ENCODE measurements at places on chromosomes 3 and 15.

DNA sequence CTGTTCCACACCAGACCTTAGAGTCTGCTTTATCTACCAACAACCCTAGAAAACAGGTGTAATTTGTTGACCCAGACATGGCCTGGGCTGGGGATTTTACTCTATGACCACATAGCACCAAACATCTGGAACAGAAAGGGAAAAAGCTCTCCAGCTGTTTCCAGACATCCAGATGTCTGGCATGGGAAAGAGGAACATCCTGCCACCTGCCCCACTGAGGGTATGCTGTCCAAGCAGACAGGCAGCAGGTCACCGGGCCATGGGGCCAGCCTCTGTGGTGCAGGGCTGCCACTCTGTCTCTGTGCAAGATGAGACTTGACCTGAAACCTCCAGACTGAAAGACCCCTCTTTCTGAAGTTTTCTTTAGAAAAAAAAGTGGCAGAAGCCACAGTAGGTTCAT is 359.3 kb upstream of the ICE2 start:
- DNase-seq: no peak

GRCh38 chr3:87733671-87734367 is 325.0 kb downstream of the CGGBP1 start:
- DNase-seq: no peak

GRCh38 chr3:46365041-46365440 is 5.7 kb upstream of the CCR5 start:
- DNase-seq: no peak

GRCh38 chr3:2261747-2262146 is 163.1 kb downstream of the CNTN4 start:
- no peak for DNase-seq

DNA sequence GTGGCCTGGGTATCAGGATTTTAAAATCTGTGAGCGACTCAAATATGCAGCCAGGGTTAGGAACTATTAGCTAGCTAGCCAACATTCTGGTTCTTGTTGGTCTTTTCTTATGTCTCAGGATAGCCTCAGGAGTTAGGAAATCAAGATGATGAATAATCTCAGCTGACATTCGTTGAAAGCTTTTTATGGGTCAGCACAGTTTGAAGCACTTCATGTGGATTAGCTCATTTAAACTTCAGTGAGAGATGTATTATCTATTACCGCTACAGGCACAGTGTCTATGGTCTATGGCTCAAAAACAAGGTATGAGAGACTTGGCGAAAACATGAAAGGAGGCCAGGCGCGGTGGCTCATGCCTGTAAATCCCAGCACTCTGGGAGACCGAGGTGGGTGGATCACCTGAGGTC is 187.5 kb upstream of the THRB start:
- no peak for DNase-seq

GRCh38 chr3:9582332-9582731 is 28.7 kb upstream of the LHFPL4 start:
- DNase-seq: no peak

- no peak for DNase-seq
Measured at GRCh38 chr15:82798531-82799166, 7.2 kb downstream of the FSD2 start.

DNA sequence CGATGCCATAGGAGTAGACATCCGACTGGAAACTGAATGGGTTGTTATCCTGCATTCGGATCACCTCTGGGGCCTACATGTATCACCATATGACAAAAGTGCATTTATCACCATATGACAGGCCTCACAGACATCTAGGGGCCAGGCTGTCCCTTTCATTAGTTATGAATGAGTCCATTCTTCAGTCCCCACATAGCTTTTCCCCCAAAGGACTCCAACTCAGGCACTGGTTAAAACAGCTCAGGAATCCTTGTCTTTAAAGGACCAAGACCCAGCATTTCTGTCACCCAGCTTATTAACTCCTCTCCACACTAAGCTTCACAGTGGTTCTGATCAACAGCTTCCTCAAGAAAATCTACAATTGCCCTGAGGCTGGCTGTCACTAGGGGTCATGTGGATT is 28.3 kb downstream of the MKRN2 start:
- no peak for DNase-seq

DNA sequence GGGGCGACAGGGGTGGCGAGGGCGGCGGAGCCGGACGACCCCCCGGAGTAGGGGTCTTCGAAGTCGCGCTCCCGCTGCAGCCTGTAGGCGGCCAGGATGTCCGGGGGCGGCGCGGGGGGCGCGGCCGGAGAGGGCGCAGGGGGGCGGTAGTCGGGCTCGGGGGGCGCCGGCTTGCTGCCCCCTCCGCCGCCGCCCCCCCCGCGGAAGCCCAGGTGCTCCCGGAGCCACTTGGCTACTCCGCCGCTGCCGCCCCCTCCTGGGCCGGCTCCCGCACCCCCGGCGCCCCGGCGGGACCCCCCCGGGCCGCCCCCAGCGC is 230 bp downstream of the SHF start:
- no peak for DNase-seq

DNA sequence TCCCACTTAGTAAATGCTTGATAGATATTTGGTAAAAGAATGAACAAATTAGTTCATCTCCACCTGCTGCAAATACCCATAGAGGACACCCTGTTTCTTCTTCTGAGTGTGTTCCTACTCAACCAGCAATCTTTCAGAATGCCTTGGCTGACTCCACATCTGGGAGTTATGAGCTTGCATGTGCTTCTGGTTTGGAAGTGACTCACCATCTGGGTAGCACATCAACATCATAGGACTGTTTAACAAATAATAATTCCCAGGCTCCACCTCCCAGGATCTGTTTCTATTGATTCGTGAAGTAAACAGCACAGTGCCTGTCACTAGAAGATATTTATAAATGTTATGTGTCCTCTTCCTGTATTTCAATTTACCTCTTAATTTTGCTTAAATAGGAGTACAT is 580.1 kb downstream of the ROBO2 start:
- no peak for DNase-seq

DNA sequence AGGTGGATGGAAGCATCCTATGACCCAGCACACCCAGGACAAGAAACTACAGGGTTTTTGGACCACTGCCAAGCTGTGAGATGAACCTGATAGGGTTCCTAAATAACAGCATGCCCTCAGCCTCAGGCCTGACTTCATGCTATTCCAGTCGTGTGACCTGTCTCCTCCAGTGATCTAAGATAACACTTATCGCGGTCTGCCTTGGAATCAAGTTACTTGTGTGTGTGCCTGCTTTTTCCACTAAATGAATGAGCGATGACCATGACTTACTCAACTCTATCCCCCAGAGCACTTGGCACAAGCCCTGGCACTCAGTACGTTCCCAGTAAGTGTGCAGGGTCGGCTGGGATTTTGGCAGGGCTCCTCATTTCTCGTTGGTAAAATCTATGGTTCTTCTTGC is 172.7 kb upstream of the TP63 start:
- no peak for DNase-seq

DNA sequence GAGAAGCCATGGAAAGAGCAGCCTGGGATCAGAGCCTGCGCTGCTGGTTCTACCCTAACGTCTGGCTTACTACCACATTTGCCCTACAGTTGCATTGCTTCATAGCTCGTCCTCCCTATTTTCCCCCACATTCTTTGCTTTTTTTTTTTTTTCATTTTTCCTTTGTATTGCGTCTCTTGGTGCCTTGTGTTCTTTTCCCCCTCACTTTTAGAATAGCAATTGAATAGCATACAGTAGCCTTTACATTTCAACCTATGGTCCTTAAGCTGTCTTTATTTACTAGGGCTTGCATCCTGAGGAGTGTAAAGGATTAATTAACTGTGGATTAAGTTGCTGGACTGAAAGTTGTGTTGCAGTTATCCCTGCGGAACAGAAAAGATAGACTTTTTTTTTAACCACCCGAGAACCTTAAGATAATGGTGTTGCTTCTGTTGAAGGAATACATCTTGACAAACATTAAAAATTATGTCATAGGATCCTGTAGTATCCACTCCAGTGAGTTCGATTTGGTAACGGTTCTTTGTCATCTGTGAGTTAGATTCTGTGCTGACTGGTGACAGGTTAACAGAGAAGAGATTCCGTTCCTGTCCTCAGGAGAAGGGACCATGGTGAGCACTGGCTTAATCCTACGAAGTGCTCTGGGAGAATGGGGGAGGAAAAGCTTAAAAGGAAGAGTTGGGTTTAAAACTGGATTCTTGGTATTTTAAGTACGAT is 417.4 kb upstream of the NAALADL2 start:
- DNase-seq: no peak

GRCh38 chr15:74050556-74051234 is 31.7 kb downstream of the GOLGA6A start:
- no peak for DNase-seq

DNA sequence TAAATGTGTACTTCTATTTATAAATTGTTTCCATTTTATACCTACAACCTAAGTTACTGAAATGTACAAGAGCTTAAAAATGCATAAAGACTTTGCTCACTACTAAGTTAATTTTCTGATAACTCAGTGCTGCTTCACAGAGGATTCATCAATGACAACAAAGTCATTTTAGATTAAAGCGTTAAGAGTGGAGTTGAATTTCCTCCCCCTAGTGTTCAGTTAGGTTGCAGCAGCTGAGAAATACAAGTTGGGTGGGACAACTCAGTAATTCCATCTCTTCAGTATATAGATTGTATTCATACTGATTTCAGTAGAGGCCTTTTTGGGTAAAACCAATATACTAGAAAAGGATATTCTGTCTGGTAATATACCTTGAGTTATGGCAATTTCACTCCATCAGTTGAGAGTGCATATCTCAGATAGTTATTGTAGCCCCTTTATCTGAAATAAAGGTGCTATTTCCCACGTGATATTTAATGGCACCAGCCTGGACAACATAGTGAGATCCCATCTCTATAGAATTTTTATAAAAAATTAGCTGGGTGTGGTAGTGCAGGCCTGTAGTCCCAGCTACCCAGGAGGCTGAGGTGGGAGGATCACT is 6.9 kb upstream of the RPL35A start:
- DNase-seq: no peak

- DNase-seq: peak; percentile 65
Measured at GRCh38 chr15:79431636-79432344, at the start of gene MINAR1. Gene MINAR1 (plus strand): TSS chr15:79432336. CDS start chr15:79456148, 23,812 bp downstream.

- no peak for DNase-seq
Measured at GRCh38 chr15:53226559-53226958, 436.4 kb upstream of the ONECUT1 start.

- DNase-seq: no peak
Measured at GRCh38 chr3:112010636-112011035, 11.9 kb downstream of the TAGLN3 start.

DNA sequence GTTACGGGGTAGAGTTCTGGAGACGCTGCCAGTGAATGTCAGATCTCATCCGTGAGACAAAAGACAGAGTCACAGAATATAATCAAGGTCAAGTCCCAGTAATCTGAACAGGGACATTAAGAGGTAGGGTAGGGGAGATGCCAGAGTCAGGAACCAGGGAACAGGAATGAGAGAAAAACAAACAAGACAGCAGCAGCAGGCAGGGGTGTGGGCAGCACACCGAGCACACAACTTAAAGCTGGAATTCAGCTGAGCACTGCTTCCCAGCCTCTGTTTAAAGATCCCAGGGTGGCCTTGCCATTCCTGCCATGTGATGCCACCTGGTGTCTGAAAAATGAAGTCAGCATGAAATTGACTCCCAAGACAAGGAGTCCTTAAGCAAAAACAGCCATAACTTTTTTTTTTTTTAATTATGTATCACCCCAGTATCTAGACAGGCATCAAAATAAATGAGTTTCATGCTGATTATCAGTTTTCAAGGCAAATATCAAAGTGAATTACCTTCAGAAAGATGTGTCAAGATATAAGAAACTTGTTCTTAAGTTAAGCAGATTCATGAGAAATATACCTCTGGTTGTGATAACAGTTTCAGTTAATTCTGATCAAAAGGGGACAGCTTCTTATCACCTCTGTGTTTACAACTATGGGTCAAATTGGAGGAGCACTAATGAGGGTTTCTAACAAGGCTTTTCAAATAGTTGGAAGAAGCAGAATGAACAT is 203.7 kb downstream of the SLC9A9 start:
- DNase-seq: peak; percentile 53

- no peak for DNase-seq
Measured at GRCh38 chr3:150000641-150001040, 29.9 kb upstream of the PFN2 start.

GRCh38 chr15:78938658-78939488 is 6.0 kb downstream of the CTSH start:
- no peak for DNase-seq

DNA sequence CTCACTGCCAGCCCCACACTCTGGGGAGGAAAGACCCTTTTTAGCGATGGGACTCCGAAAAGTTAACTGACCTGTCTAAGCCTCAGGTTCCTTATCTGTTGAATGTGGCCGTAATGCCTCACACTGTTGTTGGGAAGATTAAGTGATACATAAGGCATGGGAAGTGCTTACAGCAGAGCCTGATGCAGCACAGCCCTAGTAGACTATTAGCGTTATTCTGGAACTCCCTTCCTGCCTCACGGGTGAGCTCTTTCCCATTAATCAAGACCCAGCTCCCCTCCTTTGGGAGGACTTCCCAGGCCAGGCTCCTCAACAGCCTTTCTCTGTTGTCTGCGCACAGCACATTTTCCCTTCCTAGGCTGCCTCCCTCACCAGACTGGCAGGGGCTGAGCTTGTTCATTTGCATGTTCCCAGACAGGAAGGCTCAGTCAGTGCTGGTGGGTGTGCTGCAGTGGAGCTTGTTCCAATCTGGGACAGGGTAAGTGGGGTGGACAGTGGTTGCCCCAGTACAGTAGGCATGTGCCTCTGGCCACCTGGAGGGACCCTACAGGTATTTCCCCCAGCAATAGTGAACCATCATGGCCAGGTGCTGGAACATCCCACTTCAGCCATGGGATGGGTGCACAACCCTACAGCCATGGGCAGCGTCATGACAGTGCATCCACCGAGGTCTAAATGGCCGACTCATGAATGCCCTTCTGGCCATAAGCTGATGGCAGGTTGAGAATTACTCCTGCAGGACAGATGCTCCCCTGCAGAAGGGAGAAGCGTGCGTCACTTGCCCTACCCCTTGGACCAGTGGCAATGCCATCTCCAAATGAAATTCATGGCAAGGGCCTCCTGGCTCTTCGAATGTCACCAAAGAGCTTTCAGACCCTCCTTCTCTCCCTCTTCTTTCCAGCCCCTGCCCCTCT is 5.8 kb upstream of the PSTPIP1 start:
- DNase-seq: no peak

DNA sequence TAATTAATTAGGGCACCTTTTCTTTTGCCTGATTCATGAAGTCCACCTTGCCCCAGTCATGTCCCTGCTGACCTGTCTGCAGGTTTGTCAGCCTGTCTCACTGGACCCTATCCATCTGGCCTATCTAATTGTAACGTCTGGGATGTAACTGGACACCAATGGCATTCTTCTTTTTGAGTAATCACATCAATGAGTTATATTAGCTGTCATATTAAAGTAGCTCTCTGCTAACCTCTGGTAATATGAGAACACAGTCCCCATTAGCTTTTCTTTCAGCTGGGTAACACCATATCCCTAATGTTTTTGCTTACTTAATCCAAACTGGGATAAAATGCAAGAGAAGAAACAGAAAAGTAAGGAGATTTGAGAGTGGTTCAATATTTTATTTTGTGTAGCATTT is 166.2 kb upstream of the VEPH1 start:
- DNase-seq: no peak

DNA sequence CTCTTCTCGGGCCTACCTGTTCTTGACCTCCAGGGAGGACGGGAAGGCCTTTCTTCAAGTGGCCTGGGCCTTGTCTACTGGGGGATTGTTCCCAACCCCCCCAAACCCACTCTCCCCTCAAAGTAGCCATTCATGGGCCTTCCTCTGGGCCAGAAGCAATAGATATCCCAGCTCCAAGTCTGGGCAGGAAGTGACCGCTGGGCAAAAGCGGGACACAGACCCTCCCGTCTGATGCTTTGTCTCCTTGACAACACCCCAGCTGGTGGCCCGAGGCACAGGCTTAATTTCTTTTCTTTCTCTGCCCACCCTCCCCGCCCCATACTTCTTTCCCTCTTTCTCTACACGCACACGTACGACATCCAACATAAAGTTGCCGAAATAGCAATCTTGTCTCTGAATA is 41.4 kb upstream of the FEZF2 start:
- no peak for DNase-seq

Data from mesothelial cell of epicardium (in vitro differentiated cells).